ENCODE measurements at places on chromosomes 12 and 14.

GRCh38 chr12:107225635-107226034 lies 132.3 kb upstream of the CRY1 start:
- DNase-seq: peak; percentile 80

DNA sequence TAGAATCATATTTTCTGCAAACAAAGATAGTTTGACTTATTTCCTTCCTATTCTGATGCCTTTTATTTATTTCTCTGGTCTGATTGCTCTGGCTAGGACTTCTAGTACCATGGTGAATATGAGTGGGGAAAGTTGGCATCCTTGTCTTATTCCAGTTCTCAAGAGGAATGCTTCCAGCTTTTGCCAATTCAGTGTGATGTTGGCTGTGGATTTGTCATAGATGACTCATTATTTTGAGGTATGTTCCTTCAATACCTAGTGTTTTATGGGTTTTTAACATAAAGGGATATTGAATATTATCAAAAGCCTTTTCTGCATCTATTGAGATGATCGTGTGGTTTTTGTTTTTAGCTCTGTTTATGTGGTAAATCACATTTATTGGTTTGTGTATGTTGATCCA lies 139.4 kb upstream of the CNTN1 start:
- DNase-seq: no peak

DNA sequence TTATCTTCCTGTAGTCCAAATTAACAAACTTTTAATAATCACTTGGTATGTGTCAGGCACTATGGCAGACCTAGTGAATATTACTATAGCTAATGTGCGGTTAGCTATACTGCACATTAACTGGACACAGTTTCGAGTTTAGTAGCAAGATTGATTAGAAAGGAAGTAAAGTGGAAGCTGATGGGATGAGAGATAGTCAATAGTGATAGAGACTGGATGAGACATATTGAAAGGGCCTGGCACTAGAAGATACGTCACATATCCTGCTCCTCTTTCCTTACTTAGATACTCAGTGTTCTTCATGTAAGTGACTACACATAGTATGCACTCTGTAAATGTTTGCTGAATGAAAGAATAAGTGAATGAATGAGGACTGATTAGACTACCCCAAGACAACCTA lies 5.5 kb downstream of the TBK1 start:
- DNase-seq: no peak

DNA sequence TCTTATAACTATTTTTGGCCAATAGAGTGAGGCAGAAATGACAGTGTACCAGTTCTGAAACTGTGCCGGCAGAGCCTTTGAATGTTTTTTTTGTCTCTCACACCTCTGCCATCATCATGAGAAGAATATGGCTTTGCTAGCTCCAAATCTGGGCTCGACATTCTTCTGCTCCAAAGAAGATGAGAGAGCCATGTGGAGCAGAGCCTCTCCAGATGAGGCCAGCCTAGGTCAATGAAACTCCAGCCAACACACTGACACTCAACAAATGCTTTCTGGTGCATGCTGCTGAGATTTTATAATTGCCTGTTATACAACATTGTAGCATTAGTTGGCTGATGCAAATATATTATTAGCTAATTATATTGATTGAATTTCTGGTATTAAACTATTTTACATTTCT lies 154.7 kb downstream of the SLC38A4 start:
- DNase-seq: no peak

GRCh38 chr12:90489141-90489540 lies 465.8 kb downstream of the CCER1 start:
- peak; percentile 44 for DNase-seq

DNA sequence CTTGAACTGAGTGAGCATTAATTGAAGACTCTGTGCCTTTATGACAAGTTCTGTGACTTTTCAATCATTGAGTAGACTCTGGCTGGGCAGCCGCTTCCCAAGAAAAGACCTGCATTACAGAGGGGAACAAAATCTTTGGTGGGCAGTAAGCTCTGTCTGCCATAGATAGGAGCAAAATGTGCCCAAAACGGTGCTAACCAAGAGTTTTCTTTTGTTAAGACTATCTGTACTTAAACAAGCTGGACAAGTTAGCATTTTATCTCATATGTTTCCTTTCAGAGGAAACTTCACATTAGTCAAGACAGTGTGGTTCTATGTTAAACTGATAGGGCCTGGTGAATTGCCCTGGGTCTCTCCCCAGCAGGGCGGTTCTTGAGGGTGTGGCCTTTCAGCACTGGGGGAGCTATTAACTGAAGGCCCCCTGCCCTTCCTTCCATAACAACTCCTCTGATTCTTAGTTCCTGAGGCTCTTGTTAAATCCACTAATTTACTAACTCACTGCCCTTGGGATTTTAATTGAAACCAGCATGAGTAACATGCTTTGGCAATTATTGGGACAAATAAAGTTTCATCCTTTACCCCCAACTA lies 219.6 kb downstream of the KTN1 start:
- no peak for DNase-seq

GRCh38 chr14:32189811-32190210 lies 12.0 kb upstream of the RNU6-7 start:
- no peak for DNase-seq

DNA sequence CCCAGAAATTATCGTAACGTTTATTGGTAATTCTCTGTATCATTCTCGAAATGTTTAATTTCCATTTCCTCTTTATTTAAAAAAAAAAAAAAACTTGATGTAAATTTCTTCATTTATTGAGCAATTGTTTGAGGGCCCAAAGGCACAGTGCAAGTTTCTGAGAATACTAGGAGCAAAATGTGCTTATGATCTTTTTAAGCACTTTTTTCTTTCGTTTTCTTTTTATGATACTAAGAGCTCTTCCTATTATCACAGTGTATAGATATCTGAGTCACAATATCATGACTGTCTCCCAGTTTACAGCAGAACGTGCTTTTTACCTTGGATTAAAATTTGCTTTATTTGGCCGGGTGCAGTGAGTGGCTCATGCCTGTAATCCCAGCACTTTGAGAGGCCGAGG lies 5.6 kb downstream of the ATP2A2 start:
- no peak for DNase-seq

- DNase-seq: no peak
Measured at GRCh38 chr12:62861586-62861985, 73.4 kb downstream of the PPM1H start.

GRCh38 chr14:55086938-55087337 lies 35.5 kb downstream of the MAPK1IP1L start:
- DNase-seq: no peak

- peak; percentile 64 for DNase-seq
Measured at GRCh38 chr14:77574446-77575115, 41.9 kb downstream of the SPTLC2 start.

- no peak for DNase-seq
Measured at GRCh38 chr12:15910468-15910863, 666 bp upstream of the DERA start.

DNA sequence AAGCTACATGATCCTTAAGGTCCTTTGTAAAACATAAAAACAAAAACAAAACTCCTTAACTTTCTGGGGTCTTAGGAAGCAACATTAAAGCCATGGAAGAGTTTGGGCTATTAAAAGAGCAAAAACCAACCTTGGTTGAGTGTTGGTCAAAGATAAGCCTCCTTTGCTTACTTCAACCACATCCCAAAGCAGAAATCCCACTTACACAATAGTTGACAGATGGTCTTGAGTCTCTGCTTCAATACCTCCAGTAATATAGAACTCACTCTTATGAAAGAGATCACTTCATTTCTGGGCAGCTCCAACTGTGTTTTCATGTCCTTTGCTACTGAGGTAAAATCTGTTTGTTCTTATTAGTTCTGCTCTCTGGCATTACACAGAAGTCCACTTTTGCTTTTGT lies 125.8 kb downstream of the SLC38A4 start:
- DNase-seq: no peak

- peak; percentile 84 for DNase-seq
Measured at GRCh38 chr12:108804271-108804953, 53.0 kb downstream of the SSH1 start.

DNA sequence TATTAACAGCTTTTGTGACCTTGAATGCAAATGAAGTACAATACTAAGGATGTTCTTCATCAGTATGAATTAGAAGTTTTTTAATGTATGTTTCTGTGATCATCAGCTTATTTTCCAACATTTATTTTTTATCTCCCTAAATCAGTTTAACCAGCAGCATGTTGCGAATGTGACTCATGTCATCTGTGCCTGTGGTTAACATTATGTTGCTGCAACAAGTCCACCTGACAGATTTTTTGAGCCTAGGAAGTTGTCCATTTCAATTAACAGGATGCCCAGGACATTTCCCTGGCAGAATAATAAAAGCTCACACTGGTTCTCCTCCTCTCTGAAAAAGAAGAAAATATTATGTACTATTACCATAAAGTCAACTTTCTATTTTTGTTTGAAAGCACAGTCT lies 155.5 kb downstream of the SYT1 start:
- no peak for DNase-seq

GRCh38 chr14:82052778-82053177 lies 519.1 kb upstream of the SEL1L start:
- DNase-seq: no peak

GRCh38 chr12:132648616-132649225 lies 30.1 kb downstream of the P2RX2 start:
- no peak for DNase-seq

DNA sequence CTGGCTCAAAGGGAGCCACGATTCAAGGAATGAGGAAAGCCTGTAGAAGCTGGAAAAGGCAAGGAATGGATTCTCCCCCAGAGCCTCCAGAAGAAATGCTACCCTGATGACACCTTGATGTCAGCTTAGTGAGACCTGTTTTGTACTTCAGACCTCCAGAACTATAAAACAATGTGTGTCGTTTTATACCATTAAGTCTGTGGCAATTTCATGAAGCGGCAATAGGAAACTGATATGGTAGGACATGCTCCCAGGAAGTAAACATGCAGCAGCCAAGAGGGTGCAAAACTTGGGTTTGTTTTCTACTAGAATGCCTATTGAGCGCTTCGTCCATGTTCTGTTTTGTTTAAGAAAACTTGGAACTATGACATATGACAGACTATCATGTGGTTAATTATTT lies 2.5 kb upstream of the APOBEC1 start:
- DNase-seq: no peak

GRCh38 chr14:102772781-102773570 lies 4.3 kb upstream of the TRAF3 start:
- DNase-seq: no peak

GRCh38 chr12:51217133-51217967 lies 512 bp downstream of the POU6F1 start:
- peak; percentile 35 for DNase-seq

- DNase-seq: no peak
Measured at GRCh38 chr12:43118881-43119280, 433.1 kb downstream of the ADAMTS20 start.

GRCh38 chr14:101118233-101118632 lies 214.7 kb upstream of the RTL1 start:
- no peak for DNase-seq

- DNase-seq: no peak
Measured at GRCh38 chr12:52356762-52357580, 10.3 kb downstream of the KRT85 start.

DNA sequence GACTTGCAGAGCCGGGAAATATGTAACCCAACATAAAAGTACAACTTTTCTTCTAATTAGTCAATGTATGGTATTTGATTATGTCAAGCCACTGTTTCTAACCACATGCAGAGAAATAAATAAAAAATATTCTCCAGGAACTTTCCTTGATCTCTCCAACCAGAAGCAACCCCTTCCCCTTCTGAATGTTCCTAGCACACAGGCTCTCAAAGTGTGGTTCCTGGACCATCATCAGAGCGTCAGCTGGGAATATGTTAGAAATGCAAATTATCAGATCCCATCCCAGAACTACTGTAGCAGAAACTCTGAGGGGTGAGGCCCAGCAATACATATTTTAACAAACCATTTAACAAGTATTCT lies 21.0 kb upstream of the ITPR2 start:
- DNase-seq: no peak

GRCh38 chr14:20692116-20692751 lies 3.7 kb downstream of the ANG start:
- DNase-seq: no peak

DNA sequence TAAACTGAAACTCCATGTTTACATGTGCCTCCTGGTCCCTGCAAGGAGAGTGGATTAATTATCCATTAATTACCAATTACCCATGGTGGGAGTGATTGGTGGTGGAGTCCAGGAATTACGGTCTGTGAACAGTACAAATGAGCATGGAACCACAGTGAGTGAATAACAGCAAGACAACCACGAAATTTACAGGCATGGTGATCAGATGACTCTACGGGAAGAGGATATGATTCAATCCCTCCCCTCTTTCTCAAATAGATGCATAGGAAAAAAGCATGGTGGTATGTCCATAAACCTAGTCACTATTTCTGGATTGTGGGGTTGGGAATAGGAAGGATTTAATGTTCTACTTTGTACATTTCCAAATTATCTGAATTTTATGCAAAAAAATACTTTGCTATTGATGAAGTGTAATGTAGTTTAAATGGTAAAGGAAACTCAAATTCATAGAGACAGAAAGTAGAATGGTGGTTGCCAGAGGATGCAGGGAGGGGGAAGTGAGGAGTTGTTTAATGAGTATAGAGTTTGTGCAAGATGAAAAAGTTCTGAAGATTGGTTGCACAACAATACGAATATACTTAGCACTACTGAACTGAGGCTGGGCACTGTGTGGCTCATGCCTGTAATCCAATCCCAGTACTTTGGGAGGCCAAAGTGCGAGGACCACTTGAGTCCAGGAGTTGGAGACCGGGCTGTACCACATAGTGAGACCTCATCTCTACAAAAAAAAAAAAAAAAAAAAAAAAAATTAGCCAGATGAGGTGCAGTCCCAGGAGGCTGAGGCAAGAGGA lies 41.2 kb upstream of the C12orf75 start:
- peak; percentile 73 for DNase-seq

DNA sequence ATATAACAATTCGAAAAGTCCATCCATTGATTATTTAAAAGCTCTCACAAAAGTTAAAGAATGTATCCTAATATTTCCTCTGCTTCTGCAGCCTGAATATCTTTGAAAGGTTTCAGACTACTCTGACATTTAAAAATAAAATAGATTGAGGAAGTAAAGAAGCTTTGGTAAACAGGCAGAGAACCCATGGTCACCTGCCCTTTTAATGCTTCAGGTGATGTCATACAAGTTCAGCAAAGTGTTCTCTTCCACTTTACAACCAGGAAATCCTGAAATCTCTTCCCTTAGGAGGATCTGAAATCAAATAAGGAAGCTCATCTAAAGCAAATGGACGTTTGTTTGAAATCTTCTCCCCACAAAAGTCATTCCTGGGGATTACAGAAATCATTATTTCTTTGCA lies 322.4 kb downstream of the PDZRN4 start:
- no peak for DNase-seq

DNA sequence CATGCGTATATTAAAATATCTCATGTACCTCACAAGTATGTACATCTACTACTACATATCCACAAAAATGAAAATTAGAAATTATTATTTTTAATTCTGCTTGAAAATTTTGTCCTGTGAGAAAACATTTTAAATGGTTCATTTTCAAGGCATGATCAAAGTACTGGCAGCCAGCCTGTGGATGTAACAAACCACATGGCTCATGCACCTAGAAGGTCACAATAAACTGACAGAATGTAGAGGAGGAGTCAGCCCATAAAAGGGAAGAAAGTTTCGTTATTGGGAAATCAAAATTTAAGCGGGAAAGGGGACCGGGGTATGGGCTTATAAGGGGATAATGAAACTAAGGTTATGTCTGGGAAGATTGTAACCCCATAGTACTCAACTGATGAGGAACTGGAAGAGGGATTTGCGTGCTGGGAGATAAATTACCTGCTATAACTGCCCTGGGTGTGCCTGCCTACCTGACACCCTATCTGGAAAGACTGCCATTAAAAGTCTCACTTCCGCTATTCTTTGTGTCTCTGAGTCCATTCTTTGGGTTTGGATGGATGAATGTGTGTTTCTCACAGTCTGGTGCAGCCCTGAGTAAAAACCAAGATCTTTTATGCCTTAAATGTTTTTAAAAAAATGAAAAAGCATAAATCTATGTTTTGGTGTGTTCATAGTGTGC lies 62.2 kb upstream of the PCED1B start:
- no peak for DNase-seq

Data from fibroblast of skin of right biceps (primary cell).